ENCODE measurements at places on chromosomes 12 and 14.

- DNase-seq, result no peak
These were observed 697 bp upstream of the HOXC5 start for GRCh38 chr12:54032086-54032619.

DNA sequence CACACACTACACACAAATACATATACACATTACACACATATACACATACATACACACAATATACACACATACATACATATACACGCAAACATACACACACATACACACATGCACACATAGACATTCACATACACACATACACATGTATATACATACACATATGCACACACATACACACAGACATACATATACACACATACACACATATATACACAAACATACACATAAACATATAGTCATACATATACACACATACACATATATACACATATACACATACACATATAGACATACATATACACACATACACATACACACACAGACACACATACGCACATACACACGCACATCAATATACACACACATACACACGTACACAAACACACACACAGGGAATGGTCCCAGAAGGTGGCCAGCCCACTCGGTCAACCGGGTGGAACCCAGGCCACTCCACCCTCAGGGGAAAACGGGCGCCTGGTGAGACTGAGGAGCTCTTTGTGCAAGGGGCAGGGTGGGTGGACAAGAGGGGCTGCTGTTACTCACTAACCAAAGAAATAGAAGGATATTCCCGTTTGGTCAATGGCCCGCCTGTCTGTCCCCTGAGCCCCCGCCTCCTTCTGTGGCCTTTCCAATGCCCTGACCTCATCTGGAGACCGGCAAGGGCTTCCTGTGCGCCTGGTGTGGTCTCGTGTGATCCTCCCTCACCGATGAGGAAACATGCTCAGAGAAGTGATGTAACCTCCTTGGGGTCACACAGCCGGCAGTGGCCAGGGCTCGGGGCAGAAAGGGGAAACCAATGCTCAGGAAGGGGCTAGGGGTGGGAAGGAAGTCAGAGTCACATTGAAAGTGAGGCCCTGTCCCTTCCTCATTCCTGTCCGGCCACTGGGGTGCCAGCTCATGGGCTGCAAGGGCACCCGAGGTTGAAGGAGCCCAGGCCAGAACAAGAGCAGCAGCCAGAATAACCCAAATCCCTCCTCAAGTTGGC lies 5.3 kb downstream of the TRPV4 start:
- no peak for DNase-seq

- DNase-seq, result no peak
These were observed 635.4 kb downstream of the NRXN3 start for GRCh38 chr14:78805570-78805969.

- DNase-seq, result no peak
These were observed 5.9 kb upstream of the APOLD1 start for GRCh38 chr12:12779529-12779928.

DNA sequence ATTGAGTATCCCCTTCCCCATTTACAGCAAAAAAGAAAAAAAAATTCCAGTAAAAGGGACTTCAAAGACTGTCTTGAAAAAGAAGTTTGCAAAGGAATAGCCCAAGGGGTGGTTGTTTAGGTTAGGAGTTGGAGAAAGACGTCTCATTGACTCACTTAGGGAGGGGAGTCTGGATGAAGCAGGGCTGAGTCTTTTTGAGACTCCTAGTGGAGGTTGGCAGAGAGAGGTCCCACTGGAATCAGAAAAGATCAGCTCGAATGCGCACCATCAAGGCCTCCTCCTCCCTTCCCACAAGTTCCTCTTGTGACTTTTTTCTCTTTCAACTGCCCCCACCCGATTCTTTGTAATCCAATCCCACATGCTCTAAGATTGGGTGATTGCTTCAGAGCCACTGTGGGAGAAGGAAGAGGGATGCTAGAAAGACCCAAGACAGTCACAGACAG lies 1.9 kb downstream of the ARHGEF40 start:
- no peak for DNase-seq
